ENCODE measurements at places on chromosomes 2 and 18.

DNA sequence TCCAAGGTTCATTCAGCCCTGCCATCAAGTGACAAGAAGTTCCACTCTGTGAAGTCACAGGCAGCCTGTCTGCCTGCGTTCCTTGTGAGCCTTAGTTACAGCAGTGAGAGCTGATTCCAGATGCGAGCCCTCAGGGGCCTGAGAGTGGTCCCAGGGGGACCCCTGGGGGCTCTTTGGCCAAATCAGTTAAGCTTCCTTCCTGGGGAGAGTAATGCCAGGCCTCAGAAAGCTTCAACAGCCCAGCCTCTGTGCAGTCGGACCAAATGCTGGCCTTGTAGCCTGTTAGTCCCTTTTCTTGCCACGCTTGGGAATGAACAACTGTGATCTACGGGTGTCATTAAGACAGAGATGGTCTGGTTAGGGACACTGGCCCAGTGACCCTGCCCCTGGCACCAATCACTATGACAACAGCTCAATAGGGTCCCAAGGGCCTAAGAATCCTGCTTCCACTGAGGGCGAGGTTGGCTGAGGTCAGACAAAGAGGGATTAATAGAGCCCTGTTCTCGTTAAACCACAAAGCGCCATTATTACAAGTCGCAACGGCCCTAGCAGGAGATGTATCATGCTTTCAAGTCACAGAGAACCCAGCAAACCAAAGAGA is 50.9 kb downstream of the HS1BP3 start:
- no peak for DNase-seq

- DNase-seq, result no peak
Measured at GRCh38 chr2:232577841-232578240, 27.4 kb downstream of the EIF4E2 start.

DNA sequence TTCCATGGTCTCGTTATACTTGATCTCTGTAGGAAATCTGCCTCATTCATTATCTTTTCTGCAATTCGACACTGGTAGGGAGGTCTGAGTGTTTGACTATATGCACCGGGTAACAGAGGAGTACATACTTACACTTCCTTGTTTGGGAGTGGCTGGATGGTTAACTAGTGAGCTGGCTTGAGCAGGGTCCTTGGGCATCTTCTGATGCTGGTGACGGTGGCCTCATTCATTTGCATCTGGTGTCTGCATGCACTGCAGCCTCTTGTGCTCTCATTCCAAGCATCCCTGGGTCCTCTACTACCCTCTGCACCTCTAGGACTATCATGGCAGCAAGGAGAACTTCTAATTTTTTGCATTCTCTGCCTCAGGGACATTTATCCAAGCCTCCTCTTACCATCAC is 100.0 kb upstream of the TCF4 start:
- DNase-seq, result no peak

DNA sequence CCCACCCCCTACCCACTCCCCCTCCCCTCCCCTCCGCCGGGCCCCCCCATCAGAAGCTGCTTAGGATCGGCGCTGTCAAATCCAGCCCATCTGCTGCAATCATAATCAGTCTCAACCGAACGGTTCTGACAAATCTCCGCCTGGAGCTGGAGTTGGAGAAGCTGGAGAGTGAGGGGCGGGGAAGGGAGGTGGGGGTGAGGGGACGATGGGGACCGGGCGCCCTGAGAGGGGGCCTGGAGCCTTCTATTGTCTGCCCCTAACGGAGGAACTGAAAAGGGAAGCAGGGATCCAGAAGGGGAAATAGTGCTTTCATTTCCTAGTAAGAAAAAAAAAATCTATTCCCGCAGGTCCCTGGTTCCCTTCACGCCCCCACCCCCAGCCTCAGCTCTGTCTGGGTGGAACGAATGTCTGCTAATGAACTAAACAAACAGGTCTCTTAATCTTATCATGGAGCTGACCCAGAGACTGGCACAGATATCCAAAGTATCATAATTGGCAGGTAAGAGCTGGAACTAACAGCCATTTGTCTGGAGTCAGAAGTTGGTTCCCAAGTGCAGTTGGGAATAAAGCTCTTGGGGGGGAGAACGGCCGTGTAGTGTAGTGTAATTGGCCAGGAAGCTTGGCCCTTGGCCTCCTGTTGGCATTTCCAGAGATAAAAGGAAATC is 301.2 kb downstream of the NCKAP5 start:
- DNase-seq, result no peak

DNA sequence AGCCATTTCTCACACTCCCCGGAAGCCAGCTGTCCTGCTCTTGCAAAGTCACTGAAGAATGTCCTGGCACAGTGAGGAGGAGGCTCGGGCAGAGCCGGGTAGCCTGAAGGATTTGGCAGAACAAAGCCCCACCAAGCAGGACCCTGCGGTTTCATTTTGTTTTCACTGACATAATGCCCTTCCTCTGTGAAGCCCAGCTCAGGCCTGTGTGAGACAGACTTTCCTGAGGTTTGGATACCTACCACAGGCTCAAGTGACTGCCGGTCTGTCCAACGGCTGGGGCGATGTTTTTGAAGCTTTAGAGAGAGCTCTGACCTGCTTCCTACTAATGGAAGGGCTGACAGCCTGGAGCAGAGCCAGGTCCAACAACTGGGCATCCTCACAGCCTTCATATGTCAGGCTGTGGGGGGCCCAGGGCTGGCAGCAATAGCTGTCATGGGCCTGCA is 99.8 kb upstream of the FZD7 start:
- DNase-seq, result no peak

- DNase-seq, result no peak
Measured at GRCh38 chr2:238945433-238946150, 97.7 kb downstream of the TWIST2 start.

DNA sequence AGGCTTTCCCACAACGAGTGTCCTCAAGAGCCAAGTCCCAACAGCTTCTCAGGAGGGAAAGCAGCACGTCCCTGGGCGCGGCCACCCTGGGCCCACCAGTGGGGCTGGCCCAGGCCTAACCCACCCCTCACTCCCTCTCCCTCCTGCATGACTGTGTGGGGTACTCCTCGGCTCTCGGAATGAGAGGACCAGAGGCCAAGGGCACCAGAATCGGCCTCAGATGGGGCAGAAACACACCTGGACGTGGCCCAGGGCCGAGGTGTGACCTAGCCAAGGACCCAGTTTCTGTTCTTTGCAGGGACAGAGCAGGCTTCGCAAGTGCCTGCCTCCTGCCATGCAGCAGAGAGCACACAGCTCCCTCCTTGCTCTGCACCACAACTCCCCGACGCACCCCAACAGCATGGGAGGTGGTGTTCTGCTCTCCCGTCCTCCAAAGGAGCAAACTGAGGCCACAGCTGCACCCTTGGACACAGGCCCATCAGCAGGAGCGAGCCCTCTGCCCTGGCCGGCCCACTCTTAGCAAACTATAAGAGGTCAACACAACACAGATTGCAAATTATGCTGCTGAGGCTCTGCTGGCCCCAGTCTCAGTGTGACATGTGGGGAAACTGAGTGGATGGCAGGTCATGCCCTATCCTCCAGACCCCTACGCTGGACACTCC is 19.7 kb downstream of the HS6ST1 start:
- DNase-seq, result no peak

- no peak for DNase-seq
Measured at GRCh38 chr2:119472749-119473148, 41.1 kb downstream of the TMEM37 start.

DNA sequence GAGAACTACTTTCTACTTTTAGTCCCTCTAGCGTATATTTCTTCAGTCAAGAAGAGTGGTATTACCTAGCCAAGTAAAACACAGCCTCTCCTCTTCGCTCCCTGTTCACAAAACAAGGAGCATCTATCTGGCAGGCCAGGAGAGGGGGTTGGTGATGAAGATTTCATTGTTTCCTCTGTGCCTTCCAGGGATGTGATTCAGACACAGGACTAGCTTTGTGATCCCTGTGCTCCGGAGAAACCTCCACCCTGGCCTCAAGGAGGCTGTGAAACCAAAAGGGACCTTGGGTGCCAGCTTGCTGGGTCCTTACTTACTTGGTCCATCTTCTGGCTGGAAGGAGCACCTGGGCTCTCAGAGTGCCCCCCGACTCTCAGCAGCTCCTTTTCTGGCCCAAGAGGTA is 5.7 kb downstream of the RHOB start:
- DNase-seq, result no peak

DNA sequence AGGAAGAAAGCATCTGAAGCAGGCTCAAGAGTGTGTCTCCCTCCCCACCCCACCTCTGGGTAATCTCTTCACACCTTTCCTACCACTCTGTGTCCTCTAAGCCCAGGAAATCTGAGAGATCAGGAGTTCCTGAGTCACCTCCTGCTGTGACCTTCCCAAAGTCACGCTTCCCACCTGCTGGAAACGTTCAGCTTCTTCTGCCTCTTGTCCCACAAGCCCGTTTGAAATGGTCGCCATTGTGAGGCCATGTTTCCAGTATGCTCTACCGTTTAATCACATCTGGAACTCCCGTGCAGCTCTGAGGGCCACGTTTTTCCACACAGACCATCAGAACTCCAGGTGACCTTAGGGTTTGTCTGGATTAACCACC is 25.9 kb downstream of the GREB1 start:
- no peak for DNase-seq

GRCh38 chr2:65710356-65710755 is 278.0 kb upstream of the SPRED2 start:
- DNase-seq, result no peak

DNA sequence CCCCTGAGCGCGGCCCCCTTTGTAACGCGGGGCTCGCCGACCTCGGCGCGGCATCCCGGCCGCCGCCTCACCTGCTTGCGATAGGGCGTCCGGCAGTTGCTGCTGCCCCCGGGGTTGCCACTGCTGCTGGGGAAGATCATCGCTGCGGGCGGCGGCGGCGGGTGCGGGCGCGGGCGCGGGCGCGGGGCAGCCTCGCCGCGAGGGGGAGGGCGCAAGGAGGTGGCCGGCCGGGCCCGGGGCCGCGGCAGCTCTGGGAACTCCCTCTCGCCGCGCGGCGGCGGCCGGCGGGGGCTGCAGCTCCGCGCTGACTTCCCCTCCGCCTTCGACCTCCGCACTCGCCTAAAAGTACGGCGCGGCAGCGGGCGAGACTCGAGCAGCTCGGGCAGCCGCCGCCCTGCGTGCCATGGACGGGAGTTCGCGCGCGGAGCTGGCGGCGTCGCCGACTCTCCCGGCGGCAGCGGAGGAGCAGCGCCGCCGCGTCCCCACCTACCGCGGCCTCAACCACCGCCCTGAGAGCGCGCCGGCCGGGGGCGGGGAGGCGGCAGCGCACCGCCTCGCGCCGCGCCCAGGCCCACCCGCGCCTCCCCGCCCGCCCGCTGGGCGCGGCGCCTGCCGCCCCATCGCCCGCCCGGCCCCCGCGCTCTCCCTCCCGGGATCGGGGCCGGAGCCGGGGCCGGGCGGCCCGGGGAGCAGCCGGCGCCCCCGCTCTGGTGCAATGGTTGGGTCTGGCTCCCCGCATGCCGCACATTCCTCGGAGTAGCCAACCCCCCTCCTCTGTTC is 86.0 kb downstream of the RBMS1 start:
- peak; percentile 61 for DNase-seq

- no peak for DNase-seq
Measured at GRCh38 chr2:147099845-147100244, 745.0 kb upstream of the ACVR2A start.

GRCh38 chr18:59907172-59907571 is 7.4 kb downstream of the PMAIP1 start:
- DNase-seq, result peak; percentile 24

- DNase-seq, result no peak
Measured at GRCh38 chr18:53861185-53861584, 363.3 kb downstream of the MBD2 start.

DNA sequence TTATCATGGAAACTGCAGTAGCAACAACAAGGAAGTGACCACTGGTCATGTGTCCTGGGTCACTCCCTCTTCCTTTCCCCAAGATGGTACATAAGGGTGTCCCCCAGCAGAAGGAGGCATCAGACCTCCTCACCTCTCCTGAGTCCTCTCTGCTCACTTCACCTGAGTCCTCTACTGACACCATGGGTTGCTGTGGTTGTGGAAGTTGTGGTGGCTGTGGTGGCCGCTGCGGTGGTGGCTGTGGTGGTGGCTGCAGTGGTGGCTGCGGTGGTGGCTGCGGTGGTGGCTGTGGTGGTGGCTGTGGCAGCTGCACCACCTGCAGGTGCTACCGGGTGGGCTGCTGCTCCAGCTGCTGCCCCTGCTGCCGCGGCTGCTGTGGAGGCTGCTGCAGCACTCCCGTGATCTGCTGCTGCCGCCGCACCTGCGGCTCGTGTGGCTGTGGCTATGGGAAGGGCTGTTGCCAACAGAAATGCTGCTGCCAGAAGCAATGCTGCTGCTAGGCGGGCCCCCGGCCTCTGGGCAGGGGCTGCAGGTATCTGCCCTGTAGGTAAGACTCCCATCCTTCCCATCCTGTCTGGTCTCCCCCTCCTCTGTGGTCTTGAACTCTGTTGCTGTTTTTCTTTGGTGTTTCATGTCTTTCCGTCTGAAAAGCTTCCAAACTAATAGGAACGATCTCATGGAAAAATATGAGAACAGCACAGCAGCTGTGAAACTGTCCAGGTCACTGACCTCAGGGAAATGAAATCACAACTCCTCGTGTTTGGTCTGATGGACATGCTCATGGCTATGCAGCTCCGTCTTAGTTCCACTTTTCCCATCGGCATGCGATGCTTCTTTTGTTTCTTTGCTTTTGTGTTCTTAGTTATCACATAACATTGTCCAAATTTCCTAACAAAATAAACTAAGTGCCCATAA is at the start of gene SCYGR4:
SCYGR4 (plus strand) TSS at position 183 of the 915 bp plus-strand sequence; CDS start at position 183, 0 bp downstream.
- DNase-seq, result no peak

DNA sequence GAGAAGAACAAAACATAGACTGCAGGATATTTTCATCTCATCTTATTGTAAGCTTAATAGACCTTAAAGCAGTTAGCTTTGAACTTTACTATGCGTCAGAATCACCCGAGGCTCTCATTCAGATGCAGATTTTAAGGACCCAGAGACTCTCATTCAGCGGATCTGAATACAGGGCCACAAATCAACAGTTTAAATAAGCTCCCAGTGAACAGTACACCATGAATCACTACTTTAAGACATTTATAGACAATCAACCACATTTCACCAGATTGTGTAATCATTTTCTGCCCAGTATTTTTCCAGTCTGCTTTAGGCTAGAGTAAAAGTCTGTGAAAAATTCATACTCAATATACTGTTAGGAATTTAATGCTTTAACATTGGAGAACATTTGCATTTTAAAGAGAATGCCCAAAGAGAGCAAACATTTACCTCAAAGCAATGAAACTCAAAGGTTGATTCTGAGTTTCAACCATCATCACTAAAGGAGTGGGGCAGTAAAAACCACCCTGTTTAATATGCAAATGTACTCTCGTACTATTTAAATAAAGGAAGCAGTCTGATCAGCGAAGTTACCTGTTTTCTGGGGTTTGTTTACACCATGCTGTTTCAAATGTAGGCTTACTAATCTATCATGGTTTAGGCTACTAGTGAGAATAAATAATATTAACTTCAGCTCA is 11.0 kb upstream of the ALPK2 start:
- no peak for DNase-seq

DNA sequence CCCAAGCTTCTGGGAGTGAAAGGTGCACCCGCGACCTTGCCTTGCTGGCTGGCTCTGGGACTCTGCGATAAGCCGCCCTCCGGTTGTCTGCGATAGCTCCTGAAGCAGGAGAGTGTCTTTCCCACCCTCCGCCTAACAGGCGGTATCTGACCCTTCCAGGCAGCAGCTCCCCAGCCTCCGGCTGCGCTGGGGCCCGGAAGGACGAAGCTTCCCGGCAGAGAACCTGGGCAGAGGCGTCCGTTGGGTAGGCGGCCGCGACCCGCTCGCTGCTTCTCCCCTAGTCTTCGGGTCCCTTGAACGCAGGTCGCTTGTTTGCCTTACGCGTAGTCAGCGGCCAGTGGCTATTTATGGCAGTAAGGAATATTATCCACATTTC is 446 bp upstream of the RHBDD1 start:
- DNase-seq, result peak; percentile 20

- DNase-seq, result no peak
Measured at GRCh38 chr2:240412975-240413812, 22.3 kb upstream of the GPC1 start.
